ENCODE measurements at places on chromosomes 6 and 20.

- peak overlapping the region; percentile 96 for H3K4me3 ChIP-seq
- peaks cover 35% of the 10 kb centered on the region for H3K36me3 ChIP-seq
- peaks cover 49% of the 10 kb centered on the region for H3K4me1 ChIP-seq
Measured at GRCh38 chr6:139370999-139371345, 3.5 kb downstream of the CITED2 start.

GRCh38 chr6:130720076-130720715 is 107.0 kb upstream of the SMLR1 start:
- no peaks in the 10 kb centered on the region for H3K27me3 ChIP-seq
- no peak overlapping the region for H3K27ac ChIP-seq
- peaks cover 54% of the 10 kb centered on the region for H3K4me1 ChIP-seq
- H3K36me3 ChIP-seq, result peaks cover 27% of the 10 kb centered on the region
- no peak overlapping the region for H3K4me3 ChIP-seq
- DNase-seq, result peak; percentile 61

DNA sequence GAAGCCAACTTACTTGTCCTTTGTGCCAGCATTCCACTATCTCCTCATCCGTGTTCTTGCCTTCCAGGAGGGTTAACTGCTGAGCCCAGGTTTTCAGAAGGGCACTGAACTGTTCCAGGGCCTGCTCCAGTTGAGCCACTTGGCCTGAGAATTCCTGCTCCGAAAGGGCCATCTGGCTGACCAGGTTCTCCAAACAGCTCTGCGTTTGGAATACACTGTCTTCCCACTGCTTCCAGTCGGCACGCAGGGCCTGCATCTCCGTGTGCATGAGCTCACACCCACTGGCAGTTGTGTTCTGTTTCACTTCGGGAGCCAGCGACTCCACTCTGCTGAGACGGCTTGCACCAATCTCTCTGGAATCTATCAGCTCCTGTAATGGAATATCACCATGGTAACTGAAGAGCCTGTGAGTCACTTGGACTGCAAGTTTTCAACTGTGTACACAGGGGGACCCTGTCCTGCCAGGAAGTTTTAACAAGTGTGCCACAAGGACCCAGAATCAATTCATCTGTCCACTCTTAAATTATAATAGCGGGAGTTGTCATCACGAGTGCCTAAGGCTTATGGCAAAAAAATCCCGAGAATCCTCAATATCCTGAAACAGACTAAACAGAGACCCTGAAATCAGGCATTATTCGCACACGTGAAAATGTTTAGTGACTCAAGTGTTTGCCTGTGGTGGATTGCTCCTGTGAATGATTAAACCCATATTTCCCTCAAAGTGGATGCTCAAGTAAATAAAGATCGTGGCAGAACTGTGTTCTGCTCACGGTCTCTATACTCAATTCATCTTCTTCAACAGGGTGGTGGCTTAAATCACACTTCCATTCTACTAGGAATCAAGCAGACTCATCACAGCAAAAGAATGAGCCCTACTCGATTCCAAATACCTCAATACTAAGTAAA is 255.9 kb downstream of the SYNE1 start:
- H3K36me3 ChIP-seq, result no peaks in the 10 kb centered on the region
- H3K4me1 ChIP-seq, result no peaks in the 10 kb centered on the region
- H3K4me3 ChIP-seq, result no peak overlapping the region
- no peak for DNase-seq

GRCh38 chr6:53696341-53696740 is 30.8 kb upstream of the KLHL31 start:
- peaks cover 7% of the 10 kb centered on the region for H3K4me1 ChIP-seq
- peaks cover 10% of the 10 kb centered on the region for H3K27me3 ChIP-seq
- no peaks in the 10 kb centered on the region for H3K36me3 ChIP-seq
- H3K4me3 ChIP-seq, result no peak overlapping the region

DNA sequence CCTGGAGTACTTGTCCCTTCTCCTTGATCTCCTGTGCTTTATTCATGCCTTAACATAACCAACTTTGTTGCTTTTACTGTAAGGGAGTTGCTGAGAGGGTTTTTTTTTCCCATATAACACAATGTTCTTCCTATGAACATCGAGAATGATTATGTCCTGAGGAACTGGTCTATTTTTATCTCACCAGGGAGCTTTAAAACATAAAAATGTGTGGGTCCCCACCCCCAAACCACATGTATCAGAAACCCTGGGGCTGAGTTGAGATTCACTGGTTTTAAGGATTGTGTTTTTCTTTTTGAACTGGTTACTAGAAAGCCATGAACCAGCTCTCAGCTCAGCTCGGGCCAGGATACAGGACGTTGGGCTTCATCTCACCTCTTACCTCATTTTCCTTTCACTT is 118.5 kb upstream of the JAG1 start:
- H3K36me3 ChIP-seq, result no peaks in the 10 kb centered on the region
- no peaks in the 10 kb centered on the region for H3K27me3 ChIP-seq

DNA sequence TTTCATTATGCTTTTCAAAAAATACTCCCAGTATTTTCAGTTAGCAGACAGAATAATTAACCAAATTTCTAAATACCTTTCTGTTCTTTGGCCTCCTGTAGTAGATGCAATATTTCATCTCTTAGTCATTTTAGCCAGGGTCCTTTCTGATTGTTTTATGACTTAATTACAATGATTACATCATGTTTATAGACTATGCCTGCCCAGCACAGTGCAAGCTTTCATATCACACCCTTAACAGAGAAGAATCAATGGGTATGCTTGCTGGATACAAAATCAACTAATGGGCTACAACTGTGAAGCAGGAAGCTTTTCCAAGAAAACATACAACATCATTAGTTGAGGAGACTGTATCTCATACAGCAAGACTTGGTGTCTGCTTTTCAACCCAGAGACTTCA is 119.8 kb upstream of the NRSN1 start:
- DNase-seq, result no peak
- no peak overlapping the region for H3K27ac ChIP-seq
- H3K27me3 ChIP-seq, result no peaks in the 10 kb centered on the region

DNA sequence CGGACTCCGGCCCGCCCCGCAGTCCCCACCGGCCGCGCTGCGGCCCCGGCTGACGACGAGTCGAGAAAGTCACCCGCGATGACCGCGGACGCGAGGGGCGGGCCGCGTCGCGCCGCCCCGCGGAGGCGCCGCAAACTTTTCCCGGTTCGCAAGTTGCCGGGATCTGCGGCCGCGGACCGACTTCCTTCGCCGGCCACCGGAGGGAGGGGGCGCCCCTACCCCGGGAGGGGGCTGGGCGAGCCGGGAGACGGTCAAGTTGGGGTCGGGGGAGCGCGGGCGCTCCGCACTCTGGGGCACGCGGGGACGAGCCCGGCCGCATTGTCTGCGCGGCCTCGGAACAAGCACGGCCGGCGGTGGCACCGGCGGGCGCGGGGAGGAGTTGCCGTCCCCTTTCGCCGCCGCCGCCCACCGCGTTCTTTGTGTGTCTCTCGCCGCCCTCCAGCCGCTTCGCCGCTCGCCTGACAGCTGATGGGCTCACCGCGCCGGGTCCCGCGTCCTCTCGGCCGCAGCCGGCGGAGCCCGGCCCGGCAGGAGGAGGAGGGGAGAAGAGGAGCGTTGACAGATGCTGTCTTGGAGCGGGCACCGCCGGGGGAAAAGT is 131.6 kb downstream of the OGFRL1 start:
- DNase-seq, result no peak
- peak overlapping the region; percentile 11 for H3K4me3 ChIP-seq
- peaks cover 56% of the 10 kb centered on the region for H3K27me3 ChIP-seq
- peaks cover 4% of the 10 kb centered on the region for H3K4me1 ChIP-seq
- H3K36me3 ChIP-seq, result no peaks in the 10 kb centered on the region

GRCh38 chr6:42007286-42008137 is 42.8 kb upstream of the TAF8 start:
- peak overlapping the region; percentile 76 for H3K27ac ChIP-seq
- H3K36me3 ChIP-seq, result peaks cover 4% of the 10 kb centered on the region
- peak; percentile 57 for DNase-seq

Measured in activated CD8-positive, alpha-beta memory T cell treated with anti-CD3 and anti-CD28 coated beads, Interleukin-2, amount 10 ng/mL, durations not matched to agents 7 days and 5 days (primary cell).